ENCODE measurements at places on chromosomes 3 and 15. TPM values are rescaled to one million over a fixed set of nuclear protein-coding genes. Genes with fewer than 3 reads are reported as not detected.

- DNase-seq = no peak
Observed at GRCh38 chr15:43048935-43049334, 56.9 kb downstream of the UBR1 start.

- DNase-seq = no peak
Observed at GRCh38 chr15:75578173-75578947, 755 bp downstream of the PTPN9 start.

GRCh38 chr15:74812533-74812932, at the start of gene LMAN1L:
Gene LMAN1L, plus strand, starts transcription at chr15:74812835. Its CDS starts 20 bp downstream, at chr15:74812855.
- DNase-seq = no peak

DNA sequence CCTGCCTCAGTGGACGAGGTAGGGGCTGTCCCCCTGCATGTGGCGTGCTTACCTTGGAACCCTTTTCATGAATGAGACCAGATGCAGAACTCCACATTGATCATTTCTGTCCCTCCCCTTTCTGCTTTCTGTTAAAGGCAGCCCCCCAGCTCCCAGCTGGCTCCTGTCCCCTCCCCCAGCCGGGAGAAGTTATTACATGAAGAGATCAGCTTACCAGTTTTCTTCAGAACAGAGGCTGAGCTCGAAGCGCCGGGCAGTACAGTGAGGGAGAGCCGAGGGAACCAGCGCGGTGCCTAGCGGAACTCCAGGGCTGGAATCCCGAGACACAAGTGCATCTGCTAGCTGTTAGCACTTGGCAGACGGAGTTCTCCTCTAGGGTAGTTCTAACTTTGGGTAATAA, 263.3 kb upstream of the NR2E3 start:
- no peak for DNase-seq

GRCh38 chr3:30625541-30626438, 19.4 kb downstream of the TGFBR2 start:
- no peak for DNase-seq

- DNase-seq = no peak
Observed at GRCh38 chr3:37144806-37145205, 29.6 kb downstream of the LRRFIP2 start.

- DNase-seq = no peak
Observed at GRCh38 chr3:46874430-46874829, 3.1 kb upstream of the PTH1R start.

- no peak for DNase-seq
Observed at GRCh38 chr3:123089611-123090331, 22.9 kb downstream of the PDIA5 start.

GRCh38 chr15:49423021-49423420, at the start of gene FGF7:
Gene FGF7, plus strand, starts transcription at chr15:49423242. Its CDS starts 1,056 bp downstream, at chr15:49424298.
- no peak for DNase-seq

DNA sequence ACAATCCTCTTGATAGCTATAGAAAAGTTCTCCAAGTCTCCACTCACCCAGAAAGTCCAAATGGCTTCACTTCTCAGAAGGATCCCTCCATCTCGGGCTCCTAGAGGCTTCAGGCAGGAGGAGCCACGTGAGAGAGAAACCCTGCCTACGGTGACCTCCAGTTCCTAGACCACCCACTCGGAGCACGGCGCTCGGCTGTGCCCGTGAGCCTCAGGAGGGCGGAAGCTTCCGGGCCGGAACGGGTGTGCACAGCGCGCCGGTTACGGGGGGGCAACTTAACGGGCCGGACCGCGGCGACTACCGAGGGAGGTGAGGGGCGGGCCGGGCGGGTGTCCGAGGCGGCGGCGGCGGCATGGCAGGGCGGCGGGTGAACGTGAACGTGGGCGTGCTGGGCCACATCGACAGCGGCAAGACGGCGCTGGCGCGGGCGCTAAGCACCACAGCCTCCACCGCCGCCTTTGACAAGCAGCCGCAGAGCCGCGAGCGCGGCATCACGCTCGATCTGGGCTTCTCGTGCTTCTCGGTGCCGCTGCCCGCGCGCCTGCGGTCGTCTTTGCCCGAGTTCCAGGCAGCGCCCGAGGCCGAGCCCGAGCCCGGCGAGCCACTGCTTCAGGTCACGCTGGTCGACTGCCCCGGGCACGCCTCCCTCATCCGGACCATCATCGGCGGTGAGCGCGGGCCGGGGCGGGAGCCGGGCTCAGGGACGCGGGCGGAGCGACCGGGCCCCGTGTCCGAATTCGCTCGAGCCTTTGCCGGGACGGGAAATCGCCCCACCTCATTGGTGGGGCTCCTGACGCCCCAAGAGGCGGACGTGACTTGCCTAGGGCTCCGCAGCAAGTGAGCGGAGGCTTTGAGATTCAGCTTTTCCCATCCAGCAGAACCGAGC, at the start of gene EEFSEC:
EEFSEC (plus strand) TSS at position 326 of the 886 bp plus-strand sequence; CDS start at position 353, 27 bp downstream.
- DNase-seq = peak; percentile 57

GRCh38 chr3:186458306-186459107, 85.7 kb downstream of the CRYGS start:
- DNase-seq = no peak

GRCh38 chr15:73541479-73541878, 91.7 kb downstream of the NPTN start:
- no peak for DNase-seq

- no peak for DNase-seq
Observed at GRCh38 chr3:141930801-141931200, 54.4 kb downstream of the ATP1B3 start.

- no peak for DNase-seq
Observed at GRCh38 chr3:170953736-170954135, 45.3 kb upstream of the EIF5A2 start.

DNA sequence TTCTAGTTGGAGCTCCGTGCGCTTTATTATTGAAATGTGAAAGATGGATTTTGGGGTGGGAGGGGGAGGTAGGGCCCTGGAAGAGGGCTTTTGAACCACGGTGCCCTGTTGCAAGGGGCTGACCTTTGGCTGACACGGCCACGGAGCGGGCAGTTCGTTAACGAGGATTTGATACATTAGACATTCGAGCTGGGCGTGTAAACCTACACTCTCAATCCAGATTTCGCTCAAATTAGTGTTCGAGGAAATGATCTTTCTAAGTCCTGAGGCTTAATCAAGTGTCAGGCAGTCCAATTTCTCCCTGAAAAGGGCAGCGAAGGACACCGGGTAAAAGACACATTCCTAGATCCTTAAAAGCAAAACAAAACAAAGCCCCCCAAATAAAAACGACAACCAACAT, 13.0 kb downstream of the ZIC1 start:
- DNase-seq = no peak

DNA sequence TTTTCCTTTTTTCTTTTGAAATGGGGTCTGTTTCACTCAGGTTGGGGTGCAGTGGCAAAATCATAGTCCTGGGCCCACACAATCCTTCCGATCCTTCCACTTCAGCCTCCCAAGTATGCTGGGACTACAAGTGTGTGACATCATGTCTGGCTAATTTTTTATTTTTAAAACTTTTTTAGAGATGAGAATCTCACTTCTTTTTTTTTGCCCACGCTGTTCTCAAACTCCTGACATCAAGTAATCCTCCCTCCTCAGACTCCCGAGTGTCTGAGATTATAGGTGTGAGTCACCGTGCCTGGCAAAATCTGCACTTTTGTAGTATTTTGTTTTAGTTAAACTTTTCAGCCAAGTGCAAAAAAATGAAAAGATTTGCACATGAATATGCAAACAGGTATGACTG, 171.0 kb downstream of the FNDC3B start:
- DNase-seq = no peak

DNA sequence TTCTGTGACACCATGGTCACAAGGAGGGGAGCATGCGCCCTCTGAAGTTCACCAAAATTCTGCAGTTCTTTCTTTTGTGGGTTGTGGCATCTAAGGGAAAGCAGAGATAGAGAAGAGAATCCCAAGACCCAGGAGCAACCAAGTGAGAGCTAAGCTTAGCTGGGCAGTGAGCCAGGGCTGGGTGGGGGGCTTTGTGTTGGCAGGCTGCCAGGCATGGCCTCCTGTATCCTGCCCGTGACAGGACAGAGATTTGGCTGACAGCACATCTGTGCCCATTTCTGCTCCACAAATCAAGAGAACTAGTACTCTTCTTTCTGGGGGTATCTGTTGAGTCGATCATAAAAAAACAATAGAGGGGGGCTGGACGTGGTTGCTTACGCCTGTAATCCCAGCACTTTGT, 66.2 kb downstream of the NMNAT3 start:
- DNase-seq = no peak

DNA sequence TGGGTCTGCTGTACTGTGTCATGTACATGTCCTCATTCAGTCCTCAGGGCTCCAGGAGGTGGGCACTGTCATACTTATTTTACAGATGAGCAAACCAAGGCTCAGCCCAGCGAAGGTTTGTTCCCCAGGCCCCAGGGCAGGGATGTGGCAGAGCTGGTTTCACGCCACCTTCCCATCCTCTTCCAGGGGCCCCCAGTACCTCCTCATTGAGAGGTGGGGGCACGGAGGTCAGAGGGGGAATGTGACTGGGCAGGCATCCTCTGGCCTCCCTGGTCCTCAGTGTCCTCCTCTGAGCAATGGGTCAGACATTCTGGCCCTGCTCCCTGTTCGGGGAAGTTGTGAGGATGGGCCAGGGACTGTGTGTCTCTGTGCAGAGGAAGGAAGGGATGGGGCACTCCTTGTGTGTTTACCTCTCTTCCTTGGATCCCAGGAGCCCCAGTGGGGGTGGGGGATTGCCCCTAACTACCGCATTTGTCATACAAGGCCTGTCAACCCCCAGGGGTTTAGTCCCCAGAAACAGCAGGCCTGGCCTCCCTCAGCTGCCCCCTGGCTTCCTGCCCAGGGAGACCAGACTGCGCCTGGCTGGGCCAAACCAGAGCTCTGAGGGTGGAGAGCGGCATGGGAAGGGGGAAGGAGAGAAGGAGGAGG, 65.9 kb upstream of the LCTL start:
- DNase-seq = no peak

DNA sequence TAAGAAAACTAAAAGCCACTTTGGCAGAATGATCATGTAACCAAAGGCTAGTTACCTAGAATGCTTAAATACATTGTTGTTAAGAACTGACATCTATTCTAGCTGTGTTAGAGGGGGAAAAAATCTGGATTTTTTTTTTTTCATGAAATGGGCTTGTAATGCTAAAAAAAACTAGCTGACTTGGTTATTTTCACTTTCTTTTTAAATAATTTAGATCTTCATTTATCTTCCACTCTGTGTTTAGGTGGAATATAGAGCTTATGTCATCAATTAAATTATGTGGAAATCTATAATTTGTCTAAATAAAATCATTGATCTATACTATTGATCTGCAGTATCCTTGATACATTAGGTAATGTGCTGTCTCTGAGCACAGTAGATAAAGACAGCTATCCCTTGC, 217.4 kb downstream of the TCF12 start:
- no peak for DNase-seq

GRCh38 chr3:146577662-146578061, 27.5 kb downstream of the PLSCR5 start:
- no peak for DNase-seq

- no peak for DNase-seq
Observed at GRCh38 chr15:42084465-42085235, 9.7 kb downstream of the PLA2G4D start.

- no peak for DNase-seq
Observed at GRCh38 chr3:141231952-141232823, 563 bp downstream of the PXYLP1 start.

- no peak for DNase-seq
Observed at GRCh38 chr15:27238707-27239423, 267.9 kb downstream of the GABRG3 start.

The C3orf38 gene
- 33.7 TPM for polyA plus RNA-seq

The BCHE gene
- 26.5 TPM for polyA plus RNA-seq

The CNTN6 gene
- polyA plus RNA-seq = not detected

The REC114 gene
- polyA plus RNA-seq = not detected

The CCDC13 gene
- polyA plus RNA-seq = 0.50 TPM

The KBTBD13 gene
- not detected for polyA plus RNA-seq

The SSUH2 gene
- polyA plus RNA-seq = 0.28 TPM

The ARGFX gene
- not detected for polyA plus RNA-seq

The ZNF80 gene
- polyA plus RNA-seq = not detected

The SKIL gene
- polyA plus RNA-seq = 7.4 TPM

The ALDH1A2 gene
- polyA plus RNA-seq = not detected

Measured in GM12878 (cell line).